Stimulated activated CD8-positive, alpha-beta memory T cell treated with anti-CD3 and anti-CD28 coated beads, Interleukin-12 subunit alpha, Interleukin-12 subunit beta, amount 100 ng/mL, for 4 hours (primary cell): ENCODE measurements at places on chromosomes 3 and 15.

GRCh38 chr3:16467393-16467792 lies 46.1 kb downstream of the RFTN1 start:
- DNase-seq, result peak; percentile 11

GRCh38 chr15:65968511-65968910 lies 99.2 kb downstream of the RAB11A start:
- no peak for DNase-seq

DNA sequence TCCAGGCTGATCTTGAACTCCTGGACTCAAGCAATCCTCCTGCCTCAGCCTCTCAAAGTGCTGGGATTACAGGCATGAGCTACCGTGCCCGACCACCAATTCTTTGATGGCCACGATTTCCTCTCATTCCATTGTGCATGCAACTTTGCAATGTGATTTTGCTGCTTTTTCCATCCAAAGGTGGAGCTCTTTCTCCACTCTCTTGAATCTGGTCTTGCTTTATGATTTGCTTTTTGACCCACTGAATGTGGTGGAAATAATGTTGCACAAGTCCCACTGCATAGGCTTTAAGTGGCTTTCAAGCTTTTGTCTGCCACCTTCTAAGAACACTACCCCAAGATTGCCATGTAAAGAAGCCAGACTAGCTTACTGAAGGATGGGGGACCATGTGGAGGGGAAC lies 10.6 kb downstream of the RPS27L start:
- no peak for DNase-seq

- DNase-seq, result no peak
These were observed 81.5 kb upstream of the FAM3D start for GRCh38 chr3:58748024-58748423.
